NCI-H345 (cell line): ENCODE measurements at places on chromosomes 2 and 18.
A peak's percentile ranks its signal among the peaks of the same experiment; 100 is the strongest.

- DNase-seq = no peak
Observed at GRCh38 chr2:125397535-125398251, 1258.3 kb upstream of the GYPC start.

DNA sequence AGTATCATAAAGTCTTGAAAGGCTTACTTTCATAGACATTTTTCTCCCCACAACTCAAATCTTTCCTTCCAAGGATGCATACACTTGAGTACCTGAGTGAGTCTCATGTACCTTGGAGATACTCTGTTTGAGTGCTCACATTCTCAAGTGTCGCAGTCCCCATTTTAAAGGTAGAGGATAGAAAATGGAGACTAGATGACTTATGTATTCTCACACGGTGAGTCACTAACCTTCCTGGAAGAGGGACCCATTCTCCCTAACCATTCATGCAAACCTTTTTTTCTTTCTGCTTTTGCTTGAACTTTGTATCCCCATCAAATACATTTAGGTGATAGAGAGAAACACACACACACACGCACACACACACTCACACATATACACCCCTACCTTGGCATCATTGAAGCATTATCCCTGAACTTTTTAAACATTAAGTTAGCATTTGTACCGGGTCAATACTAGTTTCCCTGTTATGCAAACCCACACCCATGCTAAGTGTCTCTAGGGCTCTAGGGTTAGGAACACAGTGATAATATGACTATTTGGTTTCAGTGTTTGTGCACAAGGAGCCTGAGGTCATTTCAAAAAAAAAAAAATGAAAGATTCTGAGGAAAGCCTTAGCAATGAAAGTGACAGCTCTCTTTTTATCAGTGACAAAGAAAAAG lies 236.2 kb downstream of the IKZF2 start:
- no peak for DNase-seq

- DNase-seq = no peak
Observed at GRCh38 chr2:188645986-188646385, 328.2 kb upstream of the COL3A1 start.

DNA sequence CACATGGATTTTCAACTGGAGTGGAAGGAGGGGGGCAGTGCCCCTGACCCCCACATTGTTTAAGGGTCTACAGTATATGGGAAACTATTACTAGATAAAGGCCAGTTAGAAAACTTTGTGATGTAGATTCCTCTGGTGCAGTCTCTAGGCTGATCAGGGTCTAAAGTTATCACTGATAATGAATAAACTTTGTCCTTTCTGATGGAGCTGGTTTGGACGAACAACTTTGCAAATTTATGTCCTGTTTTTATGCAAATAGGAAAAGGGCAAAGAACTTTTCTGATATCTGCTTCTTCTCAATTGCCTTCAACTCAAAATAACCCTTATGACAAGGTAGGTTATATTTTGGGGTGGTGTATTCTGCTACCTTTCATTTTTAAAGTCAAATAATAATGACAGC lies 829.2 kb upstream of the ACVR2A start:
- DNase-seq = no peak

- no peak for DNase-seq
Observed at GRCh38 chr2:224612578-224612977, 27.4 kb upstream of the CUL3 start.

DNA sequence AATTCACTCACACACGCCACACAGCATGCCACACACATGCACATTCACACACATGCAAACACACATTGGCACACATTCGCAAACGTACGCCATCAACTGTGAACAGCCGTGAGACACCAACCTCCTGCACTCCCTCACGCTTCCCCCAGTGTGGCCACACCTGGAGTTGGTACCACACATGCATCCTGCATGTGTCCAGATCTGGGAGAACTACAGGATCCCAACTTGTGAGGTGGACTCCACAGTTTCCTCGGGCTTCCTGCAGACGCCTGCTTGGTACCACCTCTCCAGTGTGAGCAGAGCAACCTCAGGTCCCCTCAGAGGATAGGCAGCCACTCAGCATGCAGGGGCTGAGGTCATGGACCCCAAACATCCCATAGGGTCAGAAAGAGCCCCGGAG lies 239.0 kb downstream of the EIPR1 start:
- DNase-seq = no peak

GRCh38 chr2:228841877-228842276 lies 429.2 kb downstream of the PID1 start:
- peak; percentile 19 for DNase-seq

DNA sequence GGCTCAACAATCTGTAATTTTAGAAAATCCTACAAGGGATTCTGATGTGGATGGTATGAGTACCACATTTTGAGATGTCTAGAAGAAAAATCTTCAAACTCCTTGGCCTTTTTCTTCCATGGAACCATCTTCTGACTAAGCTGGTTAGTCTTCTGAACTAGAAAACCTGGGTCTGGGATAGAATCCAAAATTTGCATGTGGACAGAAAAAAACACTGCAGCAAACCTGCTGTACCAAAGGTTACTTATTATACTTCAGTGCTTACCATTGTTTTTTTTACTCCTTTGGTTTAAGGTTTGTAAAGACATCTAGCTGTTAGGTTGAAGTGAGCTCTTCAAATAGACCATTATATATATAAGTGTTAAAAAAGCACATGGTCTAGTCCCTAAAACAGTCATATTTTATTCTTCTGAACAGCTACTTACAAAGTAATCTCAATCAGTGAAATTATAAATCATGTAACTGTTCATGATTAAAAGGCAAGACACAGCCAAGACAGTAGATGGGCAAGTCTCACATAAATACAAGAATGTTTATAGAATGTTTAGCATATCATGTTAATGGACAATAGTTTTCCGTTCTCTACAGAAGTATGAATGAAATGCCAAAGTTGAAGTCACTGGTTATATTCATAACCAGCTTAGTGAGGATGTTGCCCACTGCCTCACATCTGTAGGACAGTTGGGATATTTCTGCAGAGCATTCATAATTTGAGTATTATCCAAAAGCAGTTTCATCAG lies 85.5 kb downstream of the ORC4 start:
- no peak for DNase-seq

- DNase-seq = no peak
Observed at GRCh38 chr2:225069966-225070365, 27.7 kb upstream of the DOCK10 start.

DNA sequence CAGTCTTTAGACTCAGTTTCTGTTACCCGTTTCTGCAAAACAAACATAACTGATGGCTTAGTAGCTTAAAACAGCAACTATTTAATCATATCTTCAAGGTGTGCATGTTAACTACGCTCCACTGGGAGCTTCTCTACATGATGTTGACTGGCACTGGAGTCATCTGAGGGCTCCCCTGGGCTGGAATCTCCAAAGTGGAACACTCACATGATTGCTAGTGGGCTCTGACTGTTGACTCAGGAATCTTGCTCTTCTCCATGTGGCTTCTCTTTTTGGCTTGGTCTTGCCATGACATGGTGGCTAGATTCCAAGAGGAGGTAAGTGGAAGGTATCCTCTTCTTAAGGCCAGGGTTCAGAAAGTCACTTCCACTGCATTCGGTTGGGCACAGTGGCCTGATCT lies 160.8 kb downstream of the PMAIP1 start:
- DNase-seq = no peak

DNA sequence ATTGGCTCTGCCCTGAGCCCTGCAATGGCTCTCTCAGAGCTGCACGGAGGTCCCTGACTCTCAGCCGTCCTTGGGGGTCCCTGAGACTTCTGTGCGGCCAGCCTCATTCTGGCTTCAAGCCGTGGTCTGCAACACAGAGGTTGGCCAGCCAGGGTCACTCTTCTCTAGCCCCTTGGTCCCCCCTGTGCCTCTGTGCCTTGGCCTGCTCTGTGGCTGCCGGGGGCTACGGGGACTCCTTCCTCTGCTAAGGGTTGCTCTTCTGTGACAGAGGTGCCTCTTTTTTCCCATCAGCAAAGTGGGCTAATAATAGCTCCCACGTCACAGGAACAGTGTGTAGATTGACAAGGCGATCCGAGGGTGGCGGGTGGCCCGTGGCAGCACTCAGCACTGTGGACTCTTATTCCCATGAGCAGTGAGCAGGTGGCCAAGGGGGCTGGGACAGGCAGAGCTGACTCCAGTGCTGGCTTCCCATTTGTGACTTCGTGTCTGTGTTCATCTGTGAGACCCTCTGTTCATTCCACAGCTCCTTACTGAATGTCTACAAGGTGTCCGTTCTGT lies 19.4 kb downstream of the INHBB start:
- no peak for DNase-seq

GRCh38 chr2:10489842-10490555 lies 41.9 kb upstream of the ODC1 start:
- DNase-seq = no peak

GRCh38 chr2:167157523-167157922 lies 269.2 kb downstream of the XIRP2 start:
- DNase-seq = no peak

DNA sequence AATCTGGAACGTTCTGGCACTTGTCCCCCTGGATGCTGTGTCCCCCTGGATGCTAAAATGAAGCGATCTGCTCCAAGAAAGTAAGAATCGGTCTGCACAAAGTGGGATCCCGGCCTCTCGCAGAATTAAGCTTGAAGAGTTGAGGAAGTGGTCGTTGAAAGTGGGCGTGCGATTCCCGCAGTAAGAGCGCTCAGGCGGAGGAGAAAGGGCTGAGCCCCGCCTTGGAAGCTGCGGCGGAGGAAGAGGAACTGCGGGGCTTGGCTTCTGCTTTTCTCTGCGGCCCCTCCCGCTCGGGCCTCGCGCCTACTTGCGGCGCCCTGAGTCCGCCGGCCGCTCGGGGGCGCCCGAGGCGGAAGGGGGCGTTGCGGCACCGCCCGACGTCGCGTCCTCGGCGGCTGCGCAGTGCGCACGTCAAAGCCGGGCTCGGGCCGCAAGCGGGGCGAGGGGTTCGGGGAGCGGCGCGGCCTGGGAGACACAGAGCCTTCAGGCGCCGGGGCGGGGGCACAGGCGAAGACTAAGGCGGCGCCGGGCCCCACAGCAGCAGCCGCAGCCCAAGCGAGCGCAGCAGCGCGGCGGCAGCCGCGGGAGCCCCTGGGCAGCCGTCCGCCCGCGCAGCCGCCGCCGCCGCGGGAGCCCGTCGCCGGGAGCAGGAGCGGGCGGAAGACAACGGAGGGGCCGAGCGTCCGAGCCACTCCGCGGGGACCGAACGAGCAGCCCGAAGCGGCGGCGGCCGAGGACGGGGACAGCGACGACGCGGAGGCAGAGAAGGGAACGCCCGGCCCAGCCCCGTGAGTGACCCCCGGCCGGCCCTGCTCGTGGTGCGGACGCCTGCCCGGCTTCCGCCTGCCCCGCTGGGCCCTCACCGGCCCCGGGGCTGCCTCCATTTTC lies at the start of gene CAB39:
TSS of gene CAB39 (plus strand) at position 400 of the 888 bp plus-strand sequence. CDS start 47,160 bp downstream, outside the sequence.
- DNase-seq = peak; percentile 91

DNA sequence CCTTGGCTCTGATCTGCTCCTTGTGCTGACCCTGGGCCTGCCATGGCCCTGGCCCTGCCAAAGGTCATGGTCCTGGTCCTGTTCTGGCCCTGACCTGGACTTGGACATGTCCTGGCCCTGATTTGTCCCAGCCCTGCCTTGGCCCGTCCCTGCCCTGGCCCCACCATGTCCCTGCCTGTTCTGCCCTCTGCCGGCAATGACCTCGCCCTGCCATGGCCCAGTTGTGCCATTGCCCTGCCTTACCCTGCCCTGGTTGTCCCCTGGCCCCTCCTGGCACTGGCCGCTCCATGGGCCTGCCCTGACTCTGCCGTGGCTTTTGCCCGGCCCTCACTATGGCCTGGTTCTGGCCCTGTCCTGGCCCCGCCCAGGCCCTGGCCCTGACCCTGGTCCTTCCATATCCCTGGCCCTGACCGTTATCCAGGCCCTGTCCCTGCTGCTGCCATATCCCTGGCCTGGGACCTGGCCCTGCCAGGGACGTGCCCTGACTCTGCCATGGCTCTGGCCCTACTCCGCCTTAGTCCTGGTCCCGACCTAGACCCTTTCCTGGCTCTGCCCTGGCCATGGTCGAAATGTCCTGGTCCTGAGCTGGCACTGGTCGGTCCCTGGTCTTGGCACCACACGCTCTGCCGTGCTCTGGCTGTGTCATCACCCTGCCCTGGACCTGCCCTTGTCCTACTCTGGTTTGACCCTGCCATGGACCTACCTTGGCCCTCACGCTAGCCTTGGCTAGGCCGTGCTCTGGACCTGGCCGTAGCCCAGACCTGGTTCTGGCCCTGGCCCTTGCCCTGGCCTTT lies 6.8 kb upstream of the ANKRD62 start:
- no peak for DNase-seq
